Activated T-cell treated with anti-CD3 and anti-CD28 coated beads, Interleukin-2, amount 50 U/mL, for 1 hour (primary cell): ENCODE measurements at places on chromosomes 2 and 18.

- DNase-seq, result no peak
These were observed 19.6 kb downstream of the DSC1 start for GRCh38 chr18:31143025-31143424.

GRCh38 chr2:8851811-8852560, 14.6 kb upstream of the KIDINS220 start:
- DNase-seq, result no peak

DNA sequence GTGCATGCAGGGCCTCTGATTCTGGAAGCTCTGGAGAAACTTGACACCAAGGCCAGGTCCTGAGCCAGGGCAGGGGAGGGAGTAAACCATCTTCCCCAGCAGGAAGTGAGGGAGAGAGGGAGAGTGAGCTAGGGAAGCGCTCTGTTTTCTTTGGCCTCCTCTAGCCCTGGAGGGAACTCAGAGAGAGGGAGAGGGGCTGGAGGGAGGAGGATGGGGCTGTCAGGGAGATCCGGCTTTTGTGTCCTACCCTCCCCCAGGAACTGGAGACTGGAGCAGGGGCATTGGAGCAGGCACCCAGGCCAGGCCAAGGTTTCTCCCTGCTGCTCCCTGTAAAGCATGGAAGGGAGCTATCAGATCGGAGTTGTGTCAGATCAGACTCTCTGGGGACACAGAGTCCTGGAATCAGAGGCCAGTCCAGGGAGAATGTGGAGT, 22.7 kb upstream of the PKDCC start:
- DNase-seq, result no peak

DNA sequence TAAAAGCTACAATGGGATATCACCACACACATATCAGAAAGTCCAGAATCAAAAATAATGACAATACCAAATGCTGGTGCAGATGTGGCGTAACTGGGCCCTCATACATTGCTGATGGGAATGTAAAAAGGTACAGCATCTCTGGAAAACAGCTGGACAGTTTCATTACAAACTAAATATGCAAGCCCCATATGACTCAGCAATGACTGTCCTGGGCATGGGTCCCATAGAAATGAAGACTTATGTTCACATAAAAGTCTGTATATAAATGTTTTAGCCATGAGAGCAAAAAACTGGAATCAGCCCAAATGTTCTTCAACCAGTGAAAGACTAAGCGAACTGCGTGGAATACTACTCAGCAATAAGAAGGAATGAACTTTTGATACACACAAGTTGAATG, 56.7 kb downstream of the ALPK2 start:
- DNase-seq, result no peak

DNA sequence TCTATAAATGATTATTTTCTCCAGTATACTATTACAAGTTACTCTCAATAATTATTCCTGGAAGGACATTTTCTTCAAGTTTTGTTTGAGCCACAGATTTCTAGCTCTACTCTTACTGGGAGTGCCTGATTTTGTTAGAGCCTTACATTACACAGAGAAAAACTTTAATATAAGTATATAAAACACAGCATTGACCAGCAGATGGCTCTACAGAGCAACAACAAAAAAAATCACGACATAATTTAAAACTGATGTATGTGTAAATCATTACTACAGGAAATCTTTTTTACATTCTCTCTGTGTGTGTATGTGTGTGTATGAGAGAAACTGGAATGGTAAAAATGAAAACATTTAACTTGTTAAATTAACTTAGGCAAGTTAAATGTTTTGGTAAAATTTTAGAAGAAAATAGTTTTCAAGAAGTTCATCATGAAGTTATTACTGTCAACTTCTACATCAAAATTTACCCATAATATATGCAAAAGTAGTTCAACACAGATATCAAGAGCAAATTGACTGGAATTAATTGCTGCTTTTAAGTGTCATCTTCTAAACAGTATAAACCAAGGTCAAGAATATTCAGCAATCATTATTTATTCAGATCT, 103.3 kb downstream of the MDH1 start:
- no peak for DNase-seq

GRCh38 chr2:36502081-36502480, 95.9 kb downstream of the FEZ2 start:
- no peak for DNase-seq

DNA sequence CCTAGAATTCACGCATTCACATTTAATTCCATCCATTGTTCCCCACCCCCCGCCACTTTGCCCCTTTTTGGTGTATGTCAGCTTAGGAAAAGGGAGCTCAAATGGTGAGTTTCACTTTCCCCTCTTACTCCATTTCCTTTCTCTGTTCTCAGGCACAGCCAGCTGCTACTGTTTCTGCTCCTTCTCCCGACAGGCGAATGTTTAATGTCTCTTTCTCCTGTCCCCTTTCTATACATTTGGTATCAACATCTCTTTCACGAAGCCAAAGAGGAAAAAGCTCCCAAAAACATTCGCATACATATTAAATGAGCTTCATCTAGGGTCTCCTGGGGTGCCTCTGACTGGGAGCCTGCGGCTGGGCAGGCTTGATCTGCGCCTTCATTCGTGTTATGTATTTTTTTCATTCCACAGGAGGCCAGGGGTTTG, 124.2 kb upstream of the SATB2 start:
- DNase-seq, result no peak

DNA sequence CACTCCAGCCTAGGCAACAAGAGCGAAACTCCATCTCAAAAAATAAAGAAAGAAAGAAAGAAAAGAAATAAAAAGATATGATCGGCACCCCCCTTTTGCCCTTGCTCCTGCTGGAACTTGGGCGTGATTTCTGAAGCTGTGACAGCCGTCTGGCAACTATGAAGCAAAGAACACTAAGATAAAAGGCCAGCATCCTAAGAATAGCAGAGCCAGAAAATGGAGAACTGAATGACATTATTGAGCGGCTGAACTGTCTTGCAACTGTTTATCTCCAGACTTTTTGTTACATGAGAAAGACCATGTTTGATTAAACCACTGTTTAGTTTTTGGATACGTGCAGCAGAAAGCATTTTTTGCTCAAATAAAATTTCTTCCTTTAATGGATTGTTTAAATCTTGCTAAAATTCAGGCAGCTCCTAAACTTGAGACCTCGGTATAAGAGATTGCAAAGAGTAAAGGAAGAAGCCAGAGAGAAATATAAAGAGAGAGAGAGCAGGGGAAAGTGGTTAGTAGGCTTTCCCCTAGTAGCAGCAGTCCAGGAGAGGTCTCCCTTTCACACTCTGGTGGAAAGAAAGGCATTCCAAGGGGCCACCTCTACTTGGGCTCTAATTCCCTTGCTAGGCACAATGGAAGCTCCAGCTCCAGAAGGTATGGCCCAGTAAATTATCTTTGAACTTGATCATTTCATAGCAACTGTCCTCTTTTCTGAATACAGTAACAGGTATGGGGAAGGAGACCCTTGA, 8.2 kb upstream of the MBD2 start:
- DNase-seq, result no peak

GRCh38 chr18:24189007-24189528, 50.2 kb downstream of the CABYR start:
- DNase-seq, result no peak

DNA sequence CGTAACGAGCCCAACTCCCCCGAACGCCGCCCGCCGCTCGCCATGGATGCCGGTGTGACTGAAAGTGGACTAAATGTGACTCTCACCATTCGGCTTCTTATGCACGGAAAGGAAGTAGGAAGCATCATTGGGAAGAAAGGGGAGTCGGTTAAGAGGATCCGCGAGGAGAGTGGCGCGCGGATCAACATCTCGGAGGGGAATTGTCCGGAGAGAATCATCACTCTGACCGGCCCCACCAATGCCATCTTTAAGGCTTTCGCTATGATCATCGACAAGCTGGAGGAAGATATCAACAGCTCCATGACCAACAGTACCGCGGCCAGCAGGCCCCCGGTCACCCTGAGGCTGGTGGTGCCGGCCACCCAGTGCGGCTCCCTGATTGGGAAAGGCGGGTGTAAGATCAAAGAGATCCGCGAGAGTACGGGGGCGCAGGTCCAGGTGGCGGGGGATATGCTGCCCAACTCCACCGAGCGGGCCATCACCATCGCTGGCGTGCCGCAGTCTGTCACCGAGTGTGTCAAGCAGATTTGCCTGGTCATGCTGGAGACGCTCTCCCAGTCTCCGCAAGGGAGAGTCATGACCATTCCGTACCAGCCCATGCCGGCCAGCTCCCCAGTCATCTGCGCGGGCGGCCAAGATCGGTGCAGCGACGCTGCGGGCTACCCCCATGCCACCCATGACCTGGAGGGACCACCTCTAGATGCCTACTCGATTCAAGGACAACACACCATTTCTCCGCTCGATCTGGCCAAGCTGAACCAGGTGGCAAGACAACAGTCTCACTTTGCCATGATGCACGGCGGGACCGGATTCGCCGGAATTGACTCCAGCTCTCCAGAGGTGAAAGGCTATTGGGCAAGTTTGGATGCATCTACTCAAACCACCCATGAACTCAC, 673 bp downstream of the PCBP1 start:
- DNase-seq, result peak; percentile 57

DNA sequence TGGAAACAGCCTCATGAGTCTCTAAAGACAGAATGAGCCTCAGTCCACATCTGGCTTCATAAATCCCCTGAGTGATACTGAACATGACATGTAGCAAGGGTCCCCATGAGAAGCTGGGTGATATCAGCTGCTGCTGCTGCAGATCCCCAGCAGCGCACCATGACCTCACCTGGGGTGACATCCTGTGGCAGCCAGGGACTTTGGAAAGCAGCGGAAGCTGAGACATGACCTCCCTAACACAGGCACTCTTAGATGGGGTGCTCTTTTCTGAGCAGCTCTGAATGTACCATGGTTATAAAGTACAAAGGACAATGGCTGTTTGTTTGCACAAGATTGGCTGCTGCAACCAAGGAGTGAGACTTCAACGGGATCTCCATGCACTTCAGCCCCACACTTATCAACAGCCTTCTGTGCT, 74.7 kb upstream of the TMEM200C start:
- DNase-seq, result no peak

DNA sequence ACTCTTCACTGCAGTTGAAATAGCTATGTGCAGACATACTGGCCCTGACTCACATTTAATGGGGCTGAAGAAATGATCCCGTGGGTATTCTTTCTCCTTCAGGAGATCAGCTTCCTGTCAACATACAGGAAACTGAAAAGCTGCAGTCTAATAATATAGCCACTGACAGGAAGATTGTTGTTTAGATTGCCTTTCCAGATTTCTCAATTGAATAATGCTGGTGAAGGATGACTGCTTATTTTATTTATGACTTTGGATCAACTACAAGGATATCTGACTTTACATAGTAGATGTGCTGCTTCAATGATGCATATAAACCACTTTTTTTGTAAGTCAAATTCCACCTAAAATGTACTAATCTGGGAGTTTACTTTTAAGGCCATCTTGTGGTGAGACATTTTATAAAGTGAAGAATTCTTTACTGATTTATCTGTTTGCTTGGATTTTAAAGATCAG, 93.4 kb upstream of the MAP4K3 start:
- no peak for DNase-seq

DNA sequence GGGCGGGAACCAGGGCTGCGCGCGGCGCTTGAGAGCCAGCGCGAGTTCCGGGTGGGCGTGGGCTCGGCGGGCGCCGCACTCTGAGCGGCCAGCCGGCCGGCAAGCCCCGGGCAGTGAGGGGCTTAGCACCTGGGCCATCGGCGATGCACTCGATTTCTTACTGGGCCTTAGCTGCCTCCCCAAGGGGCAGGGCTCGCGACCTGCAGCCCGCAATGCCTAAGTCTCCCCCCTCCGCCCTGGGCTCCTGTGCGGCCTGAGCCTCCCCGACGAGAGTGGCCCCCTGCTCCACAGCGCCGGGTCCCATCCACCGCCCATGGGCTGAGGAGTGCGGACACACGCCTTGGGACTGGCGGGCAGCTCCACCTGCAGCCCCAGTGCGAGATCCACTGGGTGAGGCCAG, 36.5 kb upstream of the MAP2 start:
- DNase-seq, result no peak

DNA sequence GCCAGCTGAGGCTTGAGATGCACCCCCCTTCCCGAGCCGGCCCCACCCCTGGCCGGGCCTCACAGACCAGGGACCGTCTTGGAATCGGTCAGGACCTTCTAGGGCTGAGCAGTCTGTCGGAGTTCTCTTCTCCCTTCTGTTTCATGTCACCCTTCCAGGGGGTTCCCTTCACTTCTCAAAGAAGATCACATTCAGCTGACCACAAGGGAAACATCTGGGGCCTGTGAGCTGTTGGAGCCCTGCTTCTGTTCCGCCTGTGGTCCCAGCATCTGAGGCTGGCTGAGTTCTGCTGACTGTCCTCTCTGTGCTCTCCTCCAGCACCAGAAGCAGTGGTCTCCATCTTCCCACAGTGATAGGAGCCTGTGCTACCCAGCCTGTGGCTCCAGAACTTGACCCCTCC, 106.5 kb downstream of the SEPTIN10 start:
- no peak for DNase-seq

DNA sequence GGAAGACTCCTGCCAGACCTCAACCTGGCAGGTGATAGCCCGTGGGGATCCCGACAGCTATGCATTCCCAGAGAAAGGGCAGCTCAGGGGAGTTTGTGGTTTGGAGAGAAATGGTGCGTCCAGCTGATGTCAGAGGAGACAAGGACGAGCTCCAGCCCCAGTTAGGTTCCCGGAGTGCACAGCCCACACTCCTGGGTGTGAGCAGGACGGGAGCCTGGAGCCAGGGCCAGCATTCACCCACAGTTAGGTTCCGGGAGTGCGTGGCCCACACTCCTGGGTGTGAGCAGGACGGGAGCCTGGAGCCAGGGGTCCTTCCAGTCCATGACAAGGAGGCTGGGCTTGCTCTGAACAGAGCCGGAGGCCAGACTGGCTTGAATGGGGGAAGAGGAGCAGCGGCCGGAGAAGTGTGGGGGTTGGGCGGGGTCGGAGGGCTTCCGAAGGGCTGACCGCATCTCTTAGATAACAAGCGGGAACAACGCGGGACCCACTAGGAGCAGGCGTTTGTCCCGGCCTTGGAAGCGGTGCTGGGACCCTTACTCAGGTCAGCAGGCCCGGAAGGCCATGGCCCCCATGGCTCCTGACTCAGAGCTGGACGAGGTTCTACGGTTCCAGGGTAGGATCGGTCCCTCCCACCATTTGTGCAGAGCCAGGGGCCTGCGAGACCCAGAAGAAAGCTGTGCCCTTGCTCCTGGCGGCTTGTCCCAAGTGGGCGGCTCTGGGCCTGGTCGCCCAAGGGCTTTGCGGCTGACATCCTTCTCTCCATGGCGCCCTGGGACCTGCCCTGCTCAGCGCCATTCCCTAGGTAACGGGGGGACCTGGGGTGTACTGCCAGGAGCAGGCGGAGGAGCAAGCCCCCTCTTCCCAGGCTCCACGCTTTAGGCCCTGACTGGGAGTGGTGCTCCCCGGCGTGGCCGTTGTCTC, 185.6 kb downstream of the RTP5 start:
- DNase-seq, result no peak

DNA sequence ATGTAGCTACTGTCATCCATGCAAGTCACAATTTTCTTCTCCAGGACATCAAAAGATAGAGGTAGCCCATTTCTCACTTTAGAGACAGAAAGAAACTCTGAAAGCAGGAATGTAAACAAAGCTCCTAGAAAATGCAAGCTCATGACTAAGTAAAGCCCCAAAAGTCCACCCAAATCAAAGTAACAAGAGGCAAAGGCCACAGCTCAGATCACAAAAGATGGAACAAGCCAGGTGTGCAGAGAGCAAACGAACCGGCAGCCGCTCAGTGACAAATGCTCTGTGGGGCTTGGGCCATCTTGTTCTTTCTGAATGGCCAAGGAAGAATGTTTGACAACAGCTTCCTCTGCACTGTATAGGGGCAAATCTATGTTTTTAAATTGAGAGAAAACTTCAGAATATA, 201.0 kb downstream of the CYRIA start:
- no peak for DNase-seq

- DNase-seq, result no peak
These were observed 525.8 kb upstream of the LINC00305 start for GRCh38 chr18:64674694-64675093.
